Stimulated activated CD8-positive, alpha-beta memory T cell treated with anti-CD3 and anti-CD28 coated beads, Interleukin-7, amount 100 ng/mL, for 1 hour (primary cell): ENCODE measurements at places on chromosomes 4 and X.

- DNase-seq, result no peak
These were observed 26.3 kb upstream of the UCP1 start for GRCh38 chr4:140595065-140595464.

DNA sequence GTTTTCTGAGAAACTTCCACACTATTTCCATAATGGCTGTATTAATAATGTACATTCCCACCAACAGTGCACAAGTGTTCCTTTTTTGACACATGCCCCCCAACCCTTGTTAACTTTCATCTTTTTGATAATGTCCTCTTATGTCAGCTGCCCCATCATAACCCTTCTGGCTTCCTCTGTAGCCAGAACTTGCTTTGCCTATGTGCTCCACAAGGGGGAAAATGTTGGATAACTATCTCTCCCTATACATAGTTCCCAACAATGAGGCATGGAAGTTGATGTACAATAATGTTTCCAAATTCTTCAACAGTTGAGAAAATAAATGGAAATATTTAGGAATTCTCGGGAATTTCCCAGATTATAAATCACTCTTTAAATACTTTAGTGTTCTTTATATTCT is 142.9 kb downstream of the ASB9 start:
- no peak for DNase-seq

- DNase-seq, result no peak
These were observed 392.6 kb upstream of the INTU start for GRCh38 chr4:127239902-127240763.

GRCh38 chr4:128590034-128590740 is 219.3 kb upstream of the JADE1 start:
- DNase-seq, result no peak

DNA sequence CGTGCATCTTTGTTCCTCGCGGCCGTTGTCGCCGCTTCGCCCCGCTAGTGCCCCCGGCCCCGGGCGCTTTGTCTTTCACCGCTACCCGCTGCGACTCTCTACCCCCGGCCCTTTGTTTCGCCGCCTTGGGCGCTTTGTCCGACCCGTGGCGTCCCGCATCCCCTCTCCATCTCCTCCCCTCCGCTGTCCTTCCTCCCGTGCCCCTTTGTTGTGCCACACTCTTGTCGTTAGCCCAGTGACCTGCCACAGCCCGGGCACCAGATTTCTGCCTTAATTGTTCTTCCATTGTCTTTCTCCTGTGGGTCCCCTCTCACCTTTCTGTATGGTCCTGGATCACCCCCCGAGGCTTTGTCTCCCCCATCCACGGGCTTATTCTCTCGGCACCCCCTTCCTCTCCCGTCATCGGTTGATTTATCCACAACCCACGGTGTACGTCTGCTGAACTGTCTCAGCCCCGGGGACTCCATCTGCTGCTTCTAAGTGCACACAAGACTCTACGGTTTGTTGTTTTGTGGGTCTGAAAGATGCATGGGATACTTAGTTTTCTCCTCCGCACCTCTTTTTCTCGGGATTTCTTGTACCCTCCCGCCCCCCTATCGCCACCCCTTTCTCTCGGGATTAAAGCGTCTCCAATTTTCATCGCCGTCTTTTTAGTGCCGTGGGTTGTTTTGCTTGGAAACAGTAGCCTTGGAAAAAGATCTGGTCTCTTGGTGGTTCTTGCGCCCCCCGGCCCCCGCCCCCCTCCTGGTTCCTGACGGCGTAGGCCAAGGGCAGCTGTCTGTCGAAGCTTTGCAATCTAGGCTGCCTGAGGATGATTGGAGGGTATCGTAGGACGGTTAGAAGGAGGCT is 783 bp downstream of the RBPJ start:
- peak; percentile 3 for DNase-seq

DNA sequence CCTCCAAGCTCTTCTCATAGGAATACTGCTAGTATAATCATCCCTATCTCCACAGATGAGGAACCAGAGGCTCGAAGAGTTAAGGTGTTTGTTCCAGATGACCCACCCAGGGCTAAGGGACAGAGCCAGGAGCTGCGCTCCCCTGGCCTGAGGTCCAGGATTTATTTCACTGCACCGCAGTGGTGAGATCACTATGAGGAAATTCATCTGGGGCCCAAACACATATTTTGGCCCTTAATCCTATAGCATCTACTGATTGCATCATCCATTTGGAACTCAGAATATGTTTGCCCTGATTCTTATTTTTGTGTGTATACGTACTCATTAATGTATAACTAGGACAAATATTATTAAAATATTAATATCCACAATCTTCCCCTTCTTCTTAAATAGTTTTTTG is 100.1 kb upstream of the RBPJ start:
- no peak for DNase-seq

DNA sequence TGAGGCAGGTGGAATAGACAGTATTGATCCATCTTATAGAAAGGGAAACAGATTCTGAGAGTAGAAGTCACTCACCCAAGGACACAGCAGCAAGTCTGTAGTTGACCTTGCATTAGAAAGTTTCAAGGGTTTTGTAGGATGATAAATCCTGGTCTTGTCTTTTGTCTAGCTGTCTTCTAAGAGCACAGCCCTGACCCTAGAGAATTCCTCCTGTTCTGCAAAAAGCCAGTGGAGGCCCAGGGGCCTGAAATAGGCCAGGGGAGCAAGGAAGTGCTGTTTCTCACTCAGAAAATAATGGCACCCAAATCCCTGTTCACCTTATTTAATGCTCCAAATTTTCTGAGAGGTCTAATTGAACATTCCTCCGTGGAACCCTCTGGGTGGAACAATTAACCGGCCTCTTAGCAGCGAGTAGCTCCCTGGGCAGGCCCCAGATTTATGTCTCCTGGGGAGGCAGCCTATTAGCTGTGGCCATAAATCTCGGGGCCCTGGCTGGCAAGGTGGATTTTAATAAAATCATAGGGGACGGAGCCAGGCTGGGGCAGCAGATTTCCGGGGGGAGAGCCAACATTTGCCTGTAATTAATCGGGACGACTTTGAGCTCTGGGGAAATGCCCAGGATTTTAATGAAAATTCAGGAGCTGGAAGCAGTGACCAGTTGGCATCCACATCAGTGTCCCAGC is 49.2 kb upstream of the MSX1 start:
- DNase-seq, result no peak
